ENCODE measurements at places on chromosomes 3 and 15.

- DNase-seq: no peak
These were observed 127.4 kb downstream of the NSMCE3 start for GRCh38 chr15:29142129-29142747.

GRCh38 chr3:130084436-130084980, 2.9 kb downstream of the ALG1L2 start:
- no peak for DNase-seq

- DNase-seq: peak; percentile 13
These were observed 172.6 kb downstream of the FMN1 start for GRCh38 chr15:33021806-33022389.

GRCh38 chr3:64915778-64916177, 228.0 kb upstream of the ADAMTS9 start:
- DNase-seq: no peak

GRCh38 chr15:42069025-42069424, 25.3 kb downstream of the PLA2G4D start:
- no peak for DNase-seq

DNA sequence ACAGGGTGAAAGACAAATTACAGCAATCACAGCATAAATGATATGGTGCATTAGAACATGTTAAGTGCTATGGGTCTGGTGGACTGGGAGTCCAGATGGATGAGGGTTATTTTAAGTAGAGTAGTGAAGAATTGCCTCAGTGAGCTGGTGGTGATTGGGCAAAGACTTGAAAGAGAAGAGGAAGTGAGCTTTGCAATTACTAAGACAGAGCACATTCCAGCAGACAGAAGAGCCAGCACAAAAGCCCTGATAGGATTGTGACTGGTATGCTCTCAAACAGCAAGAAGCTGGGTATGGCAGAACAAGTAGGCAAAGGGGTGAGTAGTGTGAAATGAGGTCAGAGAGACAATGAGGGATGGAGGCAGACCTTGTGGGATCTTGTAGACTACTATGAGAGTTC, 2.1 kb upstream of the ACKR4 start:
- no peak for DNase-seq

- DNase-seq: no peak
These were observed 104.7 kb downstream of the SEMA6D start for GRCh38 chr15:47822048-47822447.

- no peak for DNase-seq
These were observed 8.8 kb upstream of the OCA2 start for GRCh38 chr15:28107904-28108275.

DNA sequence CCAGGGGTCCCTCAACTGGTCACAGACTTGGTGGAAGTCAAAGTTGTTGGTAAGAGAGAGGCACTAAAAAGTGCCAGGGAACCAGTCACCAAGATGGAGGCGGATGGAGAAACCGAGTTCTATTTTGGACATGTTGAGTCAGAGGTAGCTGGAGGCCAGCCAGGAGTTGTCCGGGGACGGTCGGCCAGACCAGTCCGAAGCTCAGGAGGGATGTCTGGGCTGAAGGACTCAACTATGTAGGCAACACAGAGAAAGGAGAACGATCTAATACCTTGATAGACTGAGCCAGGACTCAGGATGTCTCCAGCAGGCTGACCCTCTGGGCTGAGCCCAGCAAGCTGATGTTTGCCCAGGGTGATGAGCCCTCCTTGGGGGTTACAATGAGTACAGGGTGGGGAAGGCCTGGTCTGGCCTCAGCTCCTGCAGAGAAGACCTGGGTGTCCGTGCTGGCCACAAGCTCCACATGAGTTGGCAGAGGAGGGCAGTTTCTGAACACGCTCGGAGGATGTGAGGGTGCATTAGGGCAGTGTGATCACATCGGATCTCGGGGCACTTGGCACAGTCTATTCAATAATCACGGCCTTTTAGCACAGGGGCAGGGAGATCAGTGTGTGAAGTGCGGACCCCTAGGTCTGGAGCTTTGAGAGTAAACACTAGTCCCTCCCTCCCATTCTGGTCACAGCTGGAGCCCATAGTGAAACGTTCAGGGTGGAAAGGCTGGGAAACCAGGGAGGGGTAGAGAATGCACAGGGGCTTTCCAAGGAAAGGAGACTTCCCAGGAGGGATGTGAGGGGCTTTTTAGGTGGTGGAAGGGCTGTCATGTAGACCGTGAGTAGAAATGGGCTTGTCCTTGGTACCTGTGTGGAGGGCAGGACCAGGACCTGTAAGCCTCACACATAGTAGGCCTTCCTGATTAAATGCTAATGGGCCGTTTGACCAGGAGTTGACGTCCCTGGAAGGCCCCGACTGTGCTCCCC, 111.9 kb downstream of the ETFA start:
- no peak for DNase-seq

DNA sequence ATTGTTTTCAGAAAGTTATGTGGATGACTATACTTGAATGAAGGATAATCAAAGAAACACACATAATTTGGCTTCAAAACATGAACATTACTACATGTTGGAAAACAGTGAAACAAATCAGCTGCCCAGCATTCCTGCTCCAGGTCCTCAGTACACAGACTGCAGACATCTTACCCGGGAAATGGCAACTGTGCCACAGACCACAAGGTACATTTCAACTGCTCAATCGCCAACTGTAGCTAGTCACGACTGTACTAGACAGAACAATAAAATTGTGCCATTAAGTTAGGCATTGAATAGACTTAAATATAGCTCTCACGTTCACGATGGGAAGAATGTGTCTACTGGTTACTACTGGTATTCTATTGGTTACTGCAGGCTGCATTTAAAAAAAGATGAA, 5.0 kb downstream of the NAA50 start:
- DNase-seq: no peak

DNA sequence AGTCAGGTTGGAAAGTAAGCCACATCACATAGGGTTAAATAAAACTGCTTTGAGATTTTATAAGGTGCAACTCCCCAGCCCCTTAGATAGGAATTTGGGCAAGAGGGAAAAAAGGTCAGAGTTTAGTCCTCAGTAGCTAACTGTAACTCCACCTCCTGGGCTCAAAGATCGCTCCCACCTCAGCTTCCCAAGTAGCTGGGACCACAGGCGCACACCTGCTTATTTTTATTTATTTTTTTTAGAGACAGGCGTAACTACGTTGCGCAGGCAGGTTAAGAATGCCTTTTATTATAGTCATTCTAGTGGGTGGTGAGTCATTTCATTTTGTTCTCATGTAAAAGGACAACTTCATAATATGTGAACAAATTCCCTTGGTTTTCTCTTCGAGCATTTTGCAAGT, 14.7 kb downstream of the TM2D3 start:
- DNase-seq: no peak

DNA sequence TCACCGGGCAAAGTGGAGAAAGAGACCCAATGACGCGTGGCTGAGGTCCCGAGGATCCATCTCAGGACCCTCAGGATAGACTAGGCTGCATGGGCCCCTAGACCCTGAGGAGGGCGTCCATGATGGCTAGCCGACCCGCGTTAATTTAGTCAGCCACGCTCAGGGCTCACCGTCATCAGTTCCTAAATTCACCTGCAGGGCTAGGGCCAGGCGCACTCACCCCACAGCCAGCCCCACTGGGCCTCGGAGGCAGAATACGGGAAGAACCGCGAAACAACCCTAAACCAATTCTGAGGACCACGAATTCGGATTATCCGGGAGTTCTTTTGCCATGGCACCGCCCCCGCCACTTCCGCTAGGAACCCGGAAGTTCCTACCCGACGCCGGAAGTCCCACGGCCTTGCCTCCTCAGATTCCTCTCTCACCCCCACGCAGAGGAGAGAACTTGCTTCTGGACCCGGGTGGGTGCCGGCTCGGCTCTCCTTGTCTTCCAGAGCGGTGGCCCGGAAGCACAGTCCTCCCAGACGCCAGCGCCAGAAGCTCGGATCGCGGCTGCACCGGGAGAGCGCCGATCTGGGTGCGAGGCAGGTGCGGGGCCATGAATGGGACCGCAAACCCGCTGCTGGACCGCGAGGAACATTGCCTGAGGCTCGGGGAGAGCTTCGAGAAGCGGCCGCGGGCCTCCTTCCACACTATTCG, at the start of the genes EAF1 and METTL6:
EAF1 (plus strand) TSS at position 417 of the 699 bp plus-strand sequence; CDS start at position 599, 182 bp downstream.
METTL6 (minus strand) TSS at position 363 of the 699 bp plus-strand sequence. CDS start 1,033 bp downstream, outside the sequence.
- peak; percentile 83 for DNase-seq

DNA sequence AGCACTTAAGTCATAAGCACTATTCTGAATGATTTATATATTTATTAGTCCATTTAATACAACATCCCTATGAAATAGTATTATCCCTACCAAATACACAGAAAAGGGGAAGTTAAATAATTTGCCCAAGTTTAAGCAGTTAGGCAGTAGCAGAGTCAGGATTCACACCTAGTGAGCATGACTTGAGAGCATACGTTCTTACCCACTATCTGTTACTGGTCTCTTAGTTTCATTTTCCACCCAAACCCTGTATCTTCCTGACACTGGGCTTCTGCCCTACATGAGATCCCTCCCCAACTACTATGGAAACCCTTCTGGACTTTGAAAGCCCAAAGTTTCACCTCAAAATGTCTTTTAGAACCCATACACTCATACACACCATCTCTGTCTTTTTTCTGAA, 4.4 kb upstream of the ATOSA start:
- no peak for DNase-seq

- DNase-seq: no peak
These were observed 53.1 kb downstream of the GMNC start for GRCh38 chr3:190809351-190809750.

- DNase-seq: no peak
These were observed 7.9 kb upstream of the OR4F6 start for GRCh38 chr15:101795455-101795854.

GRCh38 chr3:38268087-38268486, 2.5 kb downstream of the SLC22A13 start:
- no peak for DNase-seq

GRCh38 chr3:195077611-195078540, 193.1 kb downstream of the XXYLT1 start:
- no peak for DNase-seq

DNA sequence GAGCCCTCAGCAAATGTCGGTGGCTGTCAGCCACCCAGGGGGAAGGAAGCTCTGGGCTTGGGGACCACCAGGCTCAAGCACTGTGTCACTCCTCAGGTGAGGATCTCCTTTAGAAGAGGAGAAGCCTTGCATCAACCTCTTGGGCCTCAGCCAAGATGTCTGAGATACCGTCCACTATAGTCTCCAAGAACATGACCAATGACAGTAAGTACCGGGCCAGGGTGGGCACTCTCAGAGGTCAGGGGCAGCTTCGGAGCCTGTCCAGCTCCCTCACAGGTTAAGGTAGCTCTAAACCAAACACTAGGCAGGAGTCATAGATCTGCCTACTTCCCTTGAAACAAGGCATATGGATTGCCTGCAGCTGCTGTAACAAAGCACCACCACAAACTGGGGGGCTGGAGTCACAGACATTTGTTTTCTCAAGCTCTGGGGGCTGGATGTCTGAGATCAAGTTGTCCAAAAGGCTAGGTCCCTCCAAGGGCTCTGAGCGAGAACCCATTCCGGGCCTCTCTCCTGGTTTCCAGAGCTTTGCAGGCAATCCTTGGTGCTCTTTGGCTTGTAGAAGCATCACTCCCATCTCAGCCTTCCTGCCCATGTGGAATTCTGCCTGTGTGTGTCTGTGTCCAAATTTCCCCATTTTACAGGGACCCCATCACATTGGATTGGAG, 1.3 kb downstream of the CFAP100 start:
- no peak for DNase-seq

DNA sequence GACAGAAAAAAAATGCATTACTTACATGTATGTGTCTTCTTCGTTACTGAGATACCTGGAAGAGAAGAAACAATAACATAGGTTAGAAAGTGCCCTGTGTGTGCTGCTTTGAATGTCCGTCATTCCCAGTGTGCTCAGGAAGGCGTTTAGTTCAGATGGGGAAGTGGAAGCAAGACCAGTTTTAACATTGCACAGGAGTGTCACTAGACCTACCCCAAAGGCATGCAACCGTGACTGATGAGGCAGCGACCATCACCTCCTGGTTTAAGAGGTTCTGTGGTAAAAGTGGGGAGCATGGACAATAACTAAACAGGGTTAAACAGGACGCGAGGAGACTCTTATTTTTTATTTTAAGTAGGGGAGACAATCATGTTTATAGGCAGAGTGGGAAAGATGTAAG, 199.7 kb upstream of the ICE2 start:
- no peak for DNase-seq

DNA sequence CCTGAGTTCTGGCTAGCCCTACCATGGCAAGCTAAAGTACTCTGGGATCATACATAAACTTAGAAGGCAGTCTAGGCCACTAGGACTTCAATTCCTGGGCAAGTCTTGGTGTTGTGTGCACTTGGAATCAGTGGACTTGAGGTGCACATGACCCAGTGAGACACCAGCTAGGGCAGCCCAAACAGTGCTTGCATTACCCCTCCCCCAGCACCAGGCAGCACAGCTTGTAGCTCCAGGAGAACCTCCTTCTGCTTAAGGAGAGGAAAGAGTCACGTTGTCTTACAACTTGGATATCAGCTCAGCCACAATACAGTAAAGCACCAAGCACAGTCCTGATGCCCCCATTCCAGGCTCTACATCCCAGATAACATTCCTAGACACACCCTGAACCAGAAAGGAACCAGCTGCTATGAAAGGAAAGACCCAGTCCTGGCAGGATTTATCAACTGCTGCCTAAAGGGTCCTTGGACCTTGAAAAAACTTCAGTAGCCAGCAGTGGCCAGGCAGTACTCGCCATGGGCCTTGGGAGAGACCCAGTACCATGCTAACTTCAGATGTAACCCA, 57.2 kb downstream of the MYO9A start:
- no peak for DNase-seq

DNA sequence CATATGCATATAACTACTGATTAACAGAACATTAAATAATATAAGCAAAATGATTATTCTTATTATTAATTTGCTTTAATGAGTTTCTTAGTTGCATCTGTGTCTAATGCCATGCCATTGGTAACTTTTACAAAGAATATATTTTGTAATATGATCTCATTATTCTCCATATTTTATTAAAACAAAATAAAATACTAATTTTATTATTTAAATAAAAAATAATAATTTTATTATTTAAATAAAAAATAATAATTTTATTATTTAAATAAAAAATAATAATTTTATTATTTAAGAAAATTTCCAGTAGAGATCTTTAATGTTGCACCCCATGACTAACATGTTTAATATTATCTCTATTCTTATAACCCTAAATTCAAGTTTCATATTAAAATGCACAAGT, 771.1 kb downstream of the NR2F2 start:
- no peak for DNase-seq

GRCh38 chr3:12815719-12816118, 19.2 kb downstream of the CAND2 start:
- no peak for DNase-seq

- no peak for DNase-seq
These were observed 14.2 kb upstream of the ANKDD1A start for GRCh38 chr15:64897345-64897985.

- DNase-seq: no peak
These were observed 74.0 kb upstream of the RARB start for GRCh38 chr3:25354071-25354470.

DNA sequence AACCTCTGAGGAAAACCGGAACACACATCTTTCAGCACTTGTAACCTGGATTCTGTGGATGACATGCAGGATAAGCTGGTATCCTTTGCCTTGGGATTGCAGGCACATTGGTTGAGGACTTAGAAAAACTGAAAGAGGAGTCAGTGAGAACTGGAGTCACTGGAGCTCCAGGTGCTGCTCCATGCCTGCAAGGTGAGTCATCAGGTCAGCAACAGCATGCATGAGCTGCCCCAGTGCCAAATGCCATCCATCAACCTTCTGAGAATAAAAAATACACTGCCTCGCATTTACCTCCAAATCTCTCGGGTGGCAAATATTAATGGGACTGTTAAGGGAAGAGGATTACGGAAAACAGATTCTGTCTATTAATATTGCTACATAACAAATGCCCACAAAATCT, 729.1 kb downstream of the NTRK3 start:
- DNase-seq: no peak

- DNase-seq: no peak
These were observed 688.3 kb upstream of the NECTIN3 start for GRCh38 chr3:110383356-110383755.
